NCI-H187 (cell line): ENCODE measurements at places on chromosomes 6 and 20.

DNA sequence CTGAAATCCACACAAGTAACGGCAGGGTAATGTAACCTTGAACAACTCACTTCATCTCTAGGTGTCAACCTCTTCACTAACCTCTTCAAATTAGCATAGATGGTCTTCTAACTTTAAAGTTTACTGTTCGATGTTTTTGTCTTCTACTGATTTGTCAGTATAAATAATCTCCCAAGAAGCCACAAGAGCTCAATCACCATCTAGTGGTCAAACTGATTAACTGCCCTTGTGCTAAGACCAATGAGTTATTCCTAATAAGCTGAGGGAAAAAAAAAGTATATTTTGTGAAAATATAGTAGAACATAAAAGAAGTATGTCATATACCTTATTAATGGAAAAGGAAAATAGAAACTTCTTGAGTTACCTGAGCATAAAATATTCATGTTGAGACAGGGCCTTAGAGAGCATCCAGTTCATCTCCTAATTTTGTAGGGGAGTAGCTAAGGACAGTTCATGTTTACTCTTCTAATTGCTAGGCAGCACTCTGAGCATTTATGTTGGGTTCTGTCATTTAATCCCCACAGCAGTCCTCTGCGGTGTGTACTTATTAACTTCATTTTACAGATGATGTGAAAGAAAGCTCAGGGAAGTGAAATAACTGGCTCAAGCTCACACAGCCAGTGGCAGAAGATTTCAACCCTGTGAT, 317.1 kb downstream of the ESR1 start:
- DNase-seq = no peak

GRCh38 chr6:29965563-29965872, 23.2 kb downstream of the HLA-A start:
- DNase-seq = no peak

- DNase-seq = no peak
Measured at GRCh38 chr6:112109262-112109661, 21.9 kb downstream of the FAM229B start.

DNA sequence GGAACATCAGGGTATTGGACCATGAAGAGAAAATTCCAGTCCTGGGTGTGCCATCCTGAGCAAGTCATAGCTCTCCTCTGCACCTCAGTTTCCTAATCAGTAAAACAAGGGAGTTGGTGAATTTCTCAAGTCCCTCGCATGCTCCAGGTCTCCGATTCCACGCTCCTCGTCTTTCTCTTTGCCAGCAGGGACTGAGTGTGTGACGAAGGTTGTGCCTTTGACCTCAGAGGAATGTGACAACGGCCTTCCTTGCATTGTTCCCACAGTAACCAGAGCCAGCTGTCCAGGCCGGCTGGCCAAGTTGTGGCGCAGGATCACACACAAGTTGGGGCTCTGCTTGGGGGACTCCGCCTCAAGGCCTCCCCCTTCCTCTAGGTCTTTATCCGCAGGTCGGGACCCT, 217.3 kb downstream of the ATXN1 start:
- no peak for DNase-seq

DNA sequence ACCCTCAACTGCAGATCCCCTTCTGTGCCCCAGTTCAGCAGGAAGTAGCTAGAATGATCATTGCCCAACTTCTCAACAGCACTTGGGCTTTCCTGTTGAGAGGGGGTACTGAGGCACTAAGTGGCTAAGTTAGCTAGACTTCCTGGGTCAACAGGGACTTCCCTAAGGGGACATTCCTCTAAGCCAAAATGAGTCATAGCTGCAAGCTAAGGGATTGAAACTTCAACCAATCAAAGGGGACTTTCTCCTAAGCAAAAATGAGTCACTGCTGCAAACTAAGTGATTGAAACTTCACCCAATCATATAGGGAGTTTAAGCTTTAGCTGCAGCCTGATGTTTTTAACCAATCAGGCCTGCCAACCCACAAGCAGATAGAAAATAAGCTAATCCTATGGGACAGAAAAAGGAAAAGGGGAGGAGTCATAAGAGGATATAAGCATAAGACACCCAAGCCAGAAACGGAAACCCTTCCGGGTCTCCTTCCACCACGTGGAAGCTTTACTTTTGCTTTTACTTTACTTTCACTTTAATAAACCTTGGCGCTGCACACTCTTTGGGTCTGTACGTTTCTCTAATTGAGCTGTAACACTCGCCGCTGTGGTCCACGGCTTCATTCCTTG, 659.0 kb upstream of the HS3ST5 start:
- no peak for DNase-seq

- DNase-seq = peak; percentile 71
Measured at GRCh38 chr6:39114388-39114703, 640 bp downstream of the SAYSD1 start.

- no peak for DNase-seq
Measured at GRCh38 chr20:10412591-10413408, 21.2 kb downstream of the MKKS start.

DNA sequence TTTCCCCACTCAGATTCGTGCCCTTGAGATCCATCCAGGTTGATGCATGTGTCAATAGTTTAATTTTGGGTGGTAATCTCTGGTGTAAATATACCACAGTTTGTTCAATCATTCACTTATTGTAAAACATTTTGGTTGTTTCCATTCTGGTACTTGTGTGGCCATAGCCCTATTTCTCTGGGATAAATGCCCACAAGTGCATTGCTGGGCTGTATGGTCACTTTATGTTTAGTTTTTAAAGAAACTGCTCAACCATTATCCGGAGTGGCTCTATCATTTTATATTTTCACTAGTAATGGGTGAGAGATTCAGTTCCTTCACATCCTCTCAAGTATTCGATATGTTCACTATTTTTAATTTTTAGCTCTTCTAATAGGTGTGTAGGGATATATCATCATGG, 60.7 kb upstream of the RNF24 start:
- DNase-seq = no peak

GRCh38 chr6:159193923-159194322, 24.7 kb downstream of the FNDC1 start:
- DNase-seq = no peak

- DNase-seq = no peak
Measured at GRCh38 chr6:28922821-28923317, 916 bp downstream of the TRIM27 start.

DNA sequence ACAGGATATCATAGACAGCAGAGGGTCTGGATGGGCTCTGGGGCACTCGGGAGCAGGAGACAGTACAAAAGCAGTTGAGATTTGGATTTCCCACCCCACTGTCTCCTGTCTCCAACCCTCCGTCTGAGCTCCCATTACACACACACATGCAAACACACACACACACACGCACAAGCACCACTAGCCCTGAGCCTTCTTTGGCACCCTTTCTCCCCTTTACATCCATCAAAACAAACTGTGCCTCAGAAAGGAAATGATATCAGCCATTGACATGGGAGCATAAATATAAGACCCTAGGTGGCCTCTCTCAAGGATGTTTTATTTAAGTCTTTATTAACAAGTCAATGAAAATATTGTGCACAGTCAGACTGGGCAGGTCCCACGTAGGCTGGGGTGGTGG, 17.5 kb downstream of the TTBK1 start:
- DNase-seq = no peak

DNA sequence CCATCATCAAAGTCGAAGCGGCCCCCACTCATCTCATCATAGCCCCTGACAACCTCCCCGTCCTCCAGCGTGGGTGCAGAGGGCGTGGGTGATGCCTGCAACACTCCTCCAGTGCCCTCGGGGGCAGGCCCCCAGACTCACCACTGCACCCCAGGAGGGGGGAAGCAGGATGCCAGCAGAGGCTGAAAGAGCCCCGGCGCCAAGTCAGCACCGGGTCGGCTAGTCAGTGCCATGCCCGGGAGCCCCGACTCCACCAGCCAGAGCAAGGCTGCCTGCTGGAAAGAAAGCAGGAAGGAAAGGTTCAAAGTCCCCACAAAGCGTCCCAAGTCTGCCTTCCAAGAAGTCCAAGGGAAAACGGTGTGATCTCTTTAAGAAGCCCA, 324 bp downstream of the JPH2 start:
- DNase-seq = no peak

- no peak for DNase-seq
Measured at GRCh38 chr6:157089851-157090250, 233.5 kb downstream of the TMEM242 start.

GRCh38 chr6:47083586-47084047, 41.5 kb upstream of the ADGRF1 start:
- DNase-seq = peak; percentile 2

DNA sequence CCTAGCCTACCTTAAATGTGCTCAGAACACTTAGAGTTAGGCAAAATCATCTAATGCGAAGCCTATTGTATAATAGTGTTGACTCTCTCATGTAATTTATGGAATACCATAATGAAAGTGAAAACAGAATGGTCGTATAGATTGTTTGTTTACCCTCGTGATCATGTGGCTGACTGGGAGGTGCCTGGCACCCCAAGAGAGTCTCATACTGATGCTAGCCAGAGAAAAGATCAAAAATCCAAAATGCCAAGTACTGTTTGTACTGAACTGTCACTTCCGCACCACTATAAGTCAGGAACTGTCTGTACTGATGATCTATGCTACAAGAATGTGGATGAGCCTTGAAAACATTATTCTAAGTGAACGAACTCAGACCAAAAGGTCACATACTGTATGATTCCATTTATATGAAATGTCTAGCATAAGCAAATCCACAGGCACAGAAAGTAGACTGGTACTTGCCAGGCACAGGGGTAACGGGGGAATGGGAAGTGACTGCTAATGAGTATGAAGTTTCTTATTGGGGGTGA, 22.4 kb downstream of the ZMYND8 start:
- DNase-seq = no peak

GRCh38 chr20:23311947-23312506, 38.6 kb upstream of the NXT1 start:
- no peak for DNase-seq

GRCh38 chr20:41005361-41005729, 23.3 kb upstream of the TOP1 start:
- DNase-seq = no peak

GRCh38 chr20:61203320-61203719, 48.7 kb upstream of the CDH4 start:
- peak; percentile 16 for DNase-seq

- peak; percentile 33 for DNase-seq
Measured at GRCh38 chr6:154410619-154411072, 54.0 kb upstream of the IPCEF1 start.

DNA sequence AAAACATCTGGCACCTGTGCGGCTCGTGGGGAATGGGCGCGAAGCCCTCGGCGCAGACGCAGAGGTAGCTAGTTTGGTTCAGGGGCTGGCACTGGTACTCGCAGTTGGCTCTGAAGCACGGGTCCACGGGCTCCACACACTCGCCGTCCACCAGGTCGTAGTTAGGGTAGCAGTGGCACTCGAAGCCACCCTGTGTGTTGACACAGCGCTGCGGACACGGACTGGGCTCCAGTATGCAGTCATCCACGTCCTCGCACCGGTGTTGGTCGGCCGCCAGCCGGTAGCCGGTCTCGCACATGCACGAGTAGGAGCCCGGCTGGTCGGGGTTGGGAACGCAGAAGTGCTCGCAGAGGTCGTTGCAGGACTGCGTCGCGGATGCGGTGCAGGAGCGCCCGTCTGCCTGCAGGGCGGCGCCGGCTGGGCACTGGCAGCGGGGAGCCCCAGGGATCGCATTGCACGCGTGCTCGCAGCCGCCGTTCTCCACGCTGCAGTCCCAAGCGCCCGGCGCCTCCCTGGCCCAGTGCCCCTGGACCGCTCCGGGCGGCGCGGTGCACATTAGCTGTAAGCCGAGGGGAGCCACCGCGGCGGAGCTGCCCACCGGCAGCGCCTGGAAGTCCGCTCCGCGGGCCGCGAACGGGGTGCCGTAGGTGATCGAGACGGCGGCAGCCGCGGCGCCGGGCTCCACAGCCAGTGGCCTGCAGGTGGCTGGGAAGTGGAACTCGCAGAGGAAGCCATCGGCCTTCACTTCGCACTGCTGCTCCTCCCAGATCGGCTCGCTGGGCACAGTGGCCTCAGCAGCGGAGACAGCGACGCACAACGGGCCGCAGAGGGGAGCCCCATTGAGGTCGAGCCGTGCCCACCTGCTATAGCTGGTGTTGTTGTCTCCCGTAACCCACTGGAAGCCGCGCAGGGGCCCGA, 930 bp downstream of the THBD start:
- no peak for DNase-seq

- DNase-seq = no peak
Measured at GRCh38 chr6:153207617-153208016, 76.5 kb upstream of the RGS17 start.

- no peak for DNase-seq
Measured at GRCh38 chr20:32356622-32357374, 1.3 kb upstream of the ASXL1 start.

DNA sequence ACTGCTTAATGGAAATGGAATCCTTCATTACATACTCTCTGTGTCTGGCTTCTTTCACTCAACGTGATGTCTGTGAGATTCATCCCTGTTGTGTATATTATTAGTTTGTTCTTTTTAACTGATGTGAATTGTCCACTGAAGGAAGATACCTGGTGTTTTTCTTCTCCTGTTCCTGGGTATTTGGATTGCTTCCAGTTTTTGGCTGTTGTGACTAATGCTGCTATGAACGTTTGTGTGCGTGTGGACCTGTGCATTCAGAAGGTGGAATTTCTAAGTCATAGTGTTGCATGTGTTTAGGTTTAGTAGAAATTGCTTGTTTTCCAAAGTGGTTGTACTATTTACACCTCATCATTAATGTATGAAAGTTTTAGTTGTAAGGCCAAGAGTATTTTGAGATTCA, 3.8 kb downstream of the TULP4 start:
- no peak for DNase-seq

DNA sequence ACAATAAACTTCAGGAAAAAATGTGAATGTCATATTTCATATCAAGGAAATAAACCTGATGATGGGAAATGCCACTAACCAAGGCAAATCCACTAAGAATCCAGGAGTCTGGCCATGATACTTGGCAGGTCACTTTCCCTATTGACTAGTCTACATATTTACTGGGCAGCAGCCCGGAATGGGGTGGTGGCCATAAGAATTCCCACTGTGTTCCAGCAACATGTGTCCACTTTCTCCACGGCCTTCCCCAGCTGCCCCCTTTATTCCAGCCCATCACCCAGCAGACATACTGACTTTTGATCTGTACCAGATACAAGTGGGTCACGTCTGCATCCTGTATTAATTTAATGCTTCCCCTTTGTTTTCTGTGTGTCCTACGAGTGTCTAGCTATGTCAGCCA, 234.5 kb upstream of the PRDM1 start:
- no peak for DNase-seq

GRCh38 chr6:138307352-138307751, 70.4 kb upstream of the SMIM28 start:
- no peak for DNase-seq

DNA sequence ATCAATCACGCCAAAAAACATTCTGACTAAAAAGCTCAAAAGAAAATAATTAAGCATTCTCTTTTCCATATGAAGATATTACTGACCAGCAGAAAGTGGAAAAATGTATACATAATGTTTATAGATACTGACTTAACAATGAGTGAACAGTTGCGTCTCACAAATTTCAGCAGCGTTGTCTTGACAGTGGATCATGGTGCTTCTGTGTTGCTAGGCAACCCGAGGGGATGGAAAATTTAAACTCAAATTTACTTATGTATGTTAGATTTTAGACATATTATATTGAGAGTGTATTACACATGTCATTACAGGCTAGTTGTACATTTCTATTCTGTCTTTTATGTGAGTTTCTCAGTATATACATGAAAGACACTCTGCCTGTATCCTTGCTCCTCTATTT, 110.2 kb downstream of the LAMA2 start:
- no peak for DNase-seq

- no peak for DNase-seq
Measured at GRCh38 chr20:62489186-62489931, 13.6 kb upstream of the GATA5 start.

GRCh38 chr6:68059899-68060298, 575.2 kb upstream of the ADGRB3 start:
- no peak for DNase-seq

GRCh38 chr6:6635869-6636268, 47.3 kb downstream of the LY86 start:
- no peak for DNase-seq
